Eye (tissue), 1 donor: ENCODE measurements at places on chromosomes 1 and 21.
A peak's percentile ranks its signal among the peaks of the same experiment; 100 is the strongest.

DNA sequence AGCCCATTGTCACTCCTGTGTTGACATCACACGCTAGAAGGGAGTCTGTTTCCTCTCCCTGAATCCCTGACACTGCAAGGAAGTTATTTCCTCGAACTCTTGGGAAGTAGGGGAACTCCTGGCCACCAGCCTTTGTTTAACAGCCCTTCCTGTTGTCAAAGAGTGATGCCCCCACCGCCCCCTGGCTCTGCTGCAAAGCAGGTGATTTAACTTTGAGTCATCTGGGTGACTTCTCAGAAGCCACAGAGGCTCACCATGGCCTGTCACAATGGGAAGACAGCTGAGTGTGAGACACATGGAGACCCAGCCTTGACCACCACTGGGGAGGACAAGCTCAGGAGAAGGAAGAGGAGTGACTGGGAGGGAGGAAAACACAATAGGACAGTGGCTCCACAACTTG is 182.8 kb downstream of the PSMG1 start:
- no peak for DNase-seq

DNA sequence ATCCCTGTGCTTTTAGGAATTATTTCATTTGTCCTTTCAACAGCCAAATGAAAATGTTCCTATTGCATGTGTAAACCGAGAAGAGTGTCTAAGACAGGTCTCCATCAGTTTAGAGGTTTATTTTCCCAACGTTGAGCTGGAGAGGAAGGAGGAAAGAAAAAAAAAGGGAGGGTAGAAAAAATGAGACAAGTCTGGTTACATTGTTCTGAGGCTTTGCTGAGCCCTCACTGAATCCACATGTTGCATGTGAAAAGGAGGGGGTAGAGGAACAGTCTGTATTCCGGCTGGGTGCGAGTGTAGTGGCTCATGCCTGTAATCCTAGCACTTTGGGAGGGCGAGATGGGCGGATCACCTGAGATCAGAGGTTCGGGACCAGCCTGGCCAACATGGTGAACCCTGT is 19.2 kb upstream of the PDIK1L start:
- no peak for DNase-seq

DNA sequence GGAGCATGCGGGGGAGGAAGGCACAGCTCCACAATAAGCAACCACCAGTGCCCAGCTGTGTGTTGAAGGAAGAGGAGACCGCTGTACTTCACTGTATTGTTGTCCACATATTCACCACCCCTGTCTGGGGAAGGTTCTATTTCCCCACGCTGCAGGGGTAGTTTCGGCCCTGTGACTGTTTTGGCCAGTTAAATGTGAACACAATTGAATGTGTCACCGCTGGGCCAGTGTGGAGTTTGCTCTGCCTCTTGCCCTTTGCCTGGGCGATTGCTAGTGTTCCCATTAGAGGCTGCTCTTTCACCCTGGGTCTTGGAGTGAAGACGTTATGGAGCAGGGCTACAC is 32.6 kb downstream of the UBE4B start:
- no peak for DNase-seq

GRCh38 chr1:218624052-218624451 is 278.9 kb downstream of the TGFB2 start:
- no peak for DNase-seq

DNA sequence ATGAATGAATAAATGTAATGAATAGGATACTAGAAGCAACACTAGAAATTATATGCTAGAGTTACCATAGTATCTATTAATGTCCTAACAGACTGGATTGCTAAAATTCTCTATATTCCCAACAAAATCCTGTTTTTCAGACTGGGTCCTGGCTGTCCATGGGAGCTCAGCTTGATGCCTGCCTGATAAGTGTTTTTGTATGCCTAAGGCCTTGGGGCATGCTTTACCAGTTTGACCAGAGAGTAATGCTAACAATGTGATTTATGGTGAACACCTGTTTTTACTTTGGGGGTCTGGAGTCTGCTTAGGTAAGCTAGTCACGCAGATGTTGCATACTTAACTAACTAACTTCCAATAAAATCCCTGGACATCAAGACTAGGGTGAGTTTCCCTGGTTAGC is 318.8 kb upstream of the DEPDC1 start:
- DNase-seq: no peak

DNA sequence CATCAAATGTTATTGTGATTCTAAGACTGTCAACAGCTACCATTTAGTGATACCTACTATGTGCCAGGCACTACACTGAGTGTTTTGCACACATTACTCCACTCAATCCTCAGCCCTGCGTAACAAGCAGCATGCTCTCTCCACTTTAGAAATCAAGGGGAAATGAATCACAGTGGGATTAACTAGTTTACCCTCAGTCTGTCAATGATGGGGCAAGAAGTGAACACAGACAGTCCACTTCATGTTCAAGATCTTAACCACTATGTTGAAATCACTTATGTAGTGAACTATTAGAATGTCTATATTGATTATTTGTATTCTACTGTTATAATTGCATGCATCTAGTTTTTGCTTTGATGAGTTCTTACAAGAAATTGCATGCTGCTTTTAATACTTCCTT is 165.3 kb downstream of the LTN1 start:
- DNase-seq: no peak

GRCh38 chr21:41965045-41965444 is 11.2 kb upstream of the C2CD2 start:
- no peak for DNase-seq

GRCh38 chr1:99849413-99849743 is 783 bp upstream of the AGL start:
- no peak for DNase-seq

DNA sequence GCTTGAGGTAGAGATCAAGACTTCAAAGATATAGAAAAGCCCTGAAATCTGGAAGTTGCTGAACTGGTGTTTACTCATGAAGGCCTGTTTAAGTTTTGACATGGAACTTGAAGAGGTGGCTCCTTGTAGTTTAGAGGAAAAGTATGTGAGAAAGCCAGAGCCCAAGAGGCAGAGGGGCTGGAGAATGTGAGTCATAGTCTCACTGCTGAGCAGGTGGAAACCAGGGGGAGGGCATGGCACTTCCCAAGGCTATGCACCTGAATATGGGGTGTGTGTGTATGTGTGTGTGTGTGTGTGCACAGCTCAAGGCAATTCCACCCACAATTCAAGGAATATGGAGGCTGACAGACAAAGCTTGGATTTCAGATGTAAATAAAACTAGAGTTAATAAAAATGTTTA is 46.8 kb upstream of the C1orf198 start:
- no peak for DNase-seq

DNA sequence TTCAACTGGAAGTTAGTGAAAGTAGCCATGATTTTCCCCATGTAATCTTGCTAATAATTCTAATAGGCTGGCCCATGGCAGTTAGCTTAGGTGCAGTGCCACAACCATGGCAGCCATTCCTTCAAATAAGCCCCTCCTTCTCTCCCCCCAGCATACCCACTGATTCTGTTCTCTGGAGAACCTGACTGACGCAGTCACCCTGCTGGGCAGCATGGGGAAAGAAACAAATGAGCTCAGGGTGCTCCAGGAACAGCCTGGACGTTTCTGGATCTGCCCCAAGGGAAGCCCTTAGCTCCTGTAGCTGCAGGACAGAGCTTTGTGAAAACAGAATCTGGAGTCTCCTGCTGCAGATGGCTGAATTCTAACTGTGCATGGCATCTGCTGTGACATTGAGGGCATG is 22.5 kb downstream of the SNAP47 start:
- no peak for DNase-seq

DNA sequence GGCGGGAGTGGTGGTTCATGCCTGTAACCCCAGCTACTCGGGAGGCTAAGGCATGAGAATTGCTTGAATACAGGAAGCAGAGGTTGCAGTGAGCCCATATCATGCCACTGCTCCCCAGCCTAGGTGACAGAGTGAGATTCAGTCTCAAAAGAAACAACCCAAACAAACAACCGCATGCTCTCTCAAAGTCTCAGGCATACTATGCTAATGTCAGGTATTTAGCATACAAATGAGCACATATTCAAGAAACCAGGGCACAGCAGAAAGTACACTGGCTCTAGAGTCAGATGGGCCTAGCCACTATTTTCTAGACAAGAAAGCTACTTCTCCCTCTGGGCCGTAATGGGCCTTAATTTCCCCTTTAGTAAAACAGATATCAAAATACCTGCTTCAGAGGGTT is 55.0 kb downstream of the ELAVL4 start:
- no peak for DNase-seq

DNA sequence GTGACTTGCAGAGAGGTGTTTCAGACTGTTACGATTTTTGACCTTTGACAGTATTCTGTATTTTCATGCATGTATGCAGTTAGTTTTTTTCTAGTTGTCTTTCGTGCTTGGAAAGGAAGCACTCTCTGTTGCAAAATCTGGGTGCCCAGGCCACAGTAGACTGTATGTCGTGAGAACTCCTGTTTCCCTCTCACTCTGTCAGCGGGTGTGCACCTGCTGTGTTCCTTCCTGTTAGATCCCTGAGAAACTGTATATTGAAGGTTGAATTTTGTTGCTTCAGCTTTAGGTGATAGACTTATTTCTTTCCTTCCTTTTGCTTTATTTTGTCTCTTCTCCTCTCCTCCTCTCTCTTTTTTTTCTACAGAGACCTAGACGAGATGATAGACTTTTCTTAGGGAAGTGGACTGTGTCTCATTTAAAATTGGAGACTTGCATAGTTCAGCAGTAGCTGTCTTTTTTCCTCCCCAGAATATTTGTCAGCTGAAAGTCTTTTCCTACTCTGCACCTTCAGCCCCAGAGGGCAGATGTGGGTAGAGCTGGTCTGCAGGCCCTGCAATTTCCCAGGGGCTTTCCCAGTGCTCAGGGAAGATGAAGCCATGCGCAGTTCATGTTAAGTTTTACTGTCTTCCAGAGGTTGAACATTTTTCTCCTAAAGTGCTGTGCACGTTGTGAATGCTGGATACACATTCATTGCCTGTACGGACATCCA is 1.4 kb downstream of the TRAPPC10 start:
- no peak for DNase-seq

DNA sequence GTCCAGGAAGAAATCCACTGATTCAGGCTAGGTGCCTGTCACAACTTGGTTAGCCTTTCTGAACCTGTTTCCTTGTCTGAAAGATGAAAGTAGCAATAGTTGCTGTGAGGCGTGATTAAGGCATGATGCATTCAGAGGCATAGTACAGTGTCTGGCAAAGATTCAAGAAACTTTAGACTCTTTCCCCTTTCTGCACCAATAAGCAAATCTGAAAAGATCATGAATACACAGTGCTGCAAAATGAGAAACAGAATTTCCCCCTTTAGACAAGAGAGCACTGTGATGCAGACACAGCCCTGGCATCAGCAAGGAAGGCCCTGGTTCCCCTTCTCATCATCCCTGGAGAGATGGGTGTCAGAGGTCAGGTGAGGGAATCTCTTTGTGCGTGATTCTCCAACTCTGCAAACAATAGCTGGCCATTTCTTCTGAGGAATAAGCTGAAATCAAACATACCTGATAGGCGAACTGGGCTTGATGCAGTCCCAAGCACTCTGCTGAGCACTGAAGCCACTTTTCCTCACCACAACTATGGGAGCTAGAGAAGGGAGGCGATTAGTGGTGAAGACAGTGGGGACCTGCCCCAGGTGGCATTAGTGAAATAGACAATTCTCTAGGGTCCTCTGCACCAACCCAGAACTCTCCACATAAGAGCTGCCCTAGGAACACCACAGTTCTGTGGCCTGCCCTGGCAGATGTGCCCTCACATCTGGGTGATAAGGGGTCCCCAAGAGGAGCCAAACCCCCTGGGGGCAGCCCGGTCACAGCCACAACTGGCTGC is 41.7 kb downstream of the ITPKB start:
- peak; percentile 79 for DNase-seq

DNA sequence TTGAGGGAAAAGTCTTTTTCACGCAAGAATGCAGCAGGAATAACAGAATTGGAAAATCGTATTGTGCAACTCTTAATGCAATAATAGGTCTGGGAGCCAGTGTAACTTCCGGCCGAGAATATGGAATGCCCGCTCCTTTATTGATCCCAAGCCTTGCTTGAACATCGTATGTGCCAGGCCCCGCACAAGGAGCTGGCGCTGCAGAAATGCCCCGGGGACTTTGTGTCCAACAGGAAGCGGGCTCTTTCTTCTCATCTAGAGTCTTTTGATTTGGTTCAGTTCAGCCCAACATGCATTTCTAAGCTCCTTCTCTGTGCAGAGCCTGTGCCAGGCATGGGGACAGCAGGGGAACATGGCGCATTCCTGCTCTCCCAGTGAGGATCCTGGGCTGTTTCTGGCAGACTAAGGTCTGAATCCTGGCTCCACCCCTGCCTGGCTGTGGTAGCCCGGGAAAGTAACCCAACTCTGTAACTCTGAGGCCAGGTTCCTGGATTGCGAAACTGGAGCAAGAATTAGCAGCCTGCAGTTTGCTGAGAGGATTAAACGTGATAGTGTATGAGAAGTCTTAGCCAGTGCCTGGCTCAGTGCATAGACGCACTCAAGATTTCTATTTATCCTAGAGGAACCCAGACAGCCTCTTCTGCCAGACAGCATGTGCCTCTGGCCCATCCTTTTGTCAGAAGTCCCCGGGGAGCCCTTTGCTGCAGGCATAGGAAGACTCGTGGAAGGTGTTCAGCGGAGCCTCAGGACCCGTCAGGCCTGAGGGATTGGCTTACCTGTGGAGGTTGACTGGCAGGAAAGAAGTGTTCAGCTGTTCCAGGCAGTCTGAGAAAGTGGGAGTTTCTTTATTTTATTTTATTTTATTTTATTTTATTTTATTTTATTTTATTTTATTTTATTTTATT is 987 bp upstream of the CDCP2 start:
- peak; percentile 44 for DNase-seq

DNA sequence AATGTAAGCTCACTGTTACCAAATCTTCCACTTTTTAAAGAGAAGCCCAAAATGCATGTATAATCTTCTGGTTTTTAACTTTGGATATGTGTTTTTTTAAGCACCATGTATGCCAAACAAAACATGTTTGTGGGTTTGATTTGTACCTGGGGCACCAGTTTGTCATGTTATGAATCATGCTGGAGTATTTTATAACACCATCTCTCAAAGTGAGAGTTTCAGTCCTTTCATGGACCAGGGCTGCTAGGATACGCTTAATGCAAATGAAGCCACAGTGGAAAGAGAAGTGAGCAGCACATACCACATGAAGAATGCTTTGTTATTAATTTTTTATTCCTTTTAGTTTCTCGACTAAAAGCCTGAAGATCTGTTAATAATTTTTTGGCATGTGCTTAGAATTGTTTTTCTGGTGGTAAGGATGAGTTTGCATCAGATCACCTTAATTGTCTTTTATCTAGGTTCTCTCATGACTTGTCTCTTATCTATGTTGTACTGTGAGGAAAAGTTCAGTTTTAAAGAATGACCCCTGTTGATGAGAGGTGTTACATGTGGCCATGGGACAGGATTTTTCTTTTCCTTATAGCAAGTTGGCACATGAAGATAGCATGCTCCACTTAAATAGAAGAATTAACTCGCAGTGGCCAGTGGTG is 2.0 kb upstream of the RABGAP1L start:
- DNase-seq: no peak

DNA sequence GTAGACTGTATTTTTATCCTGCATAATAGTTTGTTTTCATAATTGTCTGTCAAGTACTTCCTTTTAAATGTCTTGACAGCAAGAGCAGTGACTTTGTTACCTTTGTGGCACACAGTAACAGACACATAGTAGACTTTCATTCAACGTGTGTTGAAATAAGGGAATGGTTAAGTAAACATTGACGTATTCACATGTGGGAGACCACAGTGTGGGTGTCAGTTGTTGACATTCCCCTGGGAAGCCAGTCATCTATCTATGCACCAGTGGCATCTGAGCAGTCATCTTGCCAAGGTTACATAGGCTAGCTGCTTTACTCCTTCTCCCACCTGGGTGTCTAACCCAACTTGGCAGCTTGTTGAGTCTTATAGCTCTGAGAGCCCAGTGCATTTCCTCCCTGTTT is 1.4 kb upstream of the NUP133 start:
- DNase-seq: no peak

GRCh38 chr1:93960641-93961147 is 51.5 kb upstream of the GCLM start:
- no peak for DNase-seq
